ENCODE measurements at places on chromosomes 13 and 19.
A peak's percentile ranks its signal among the peaks of the same experiment; 100 is the strongest.

- no peak overlapping the region for H3K4me3 ChIP-seq
- H3K36me3 ChIP-seq: peaks cover 4% of the 10 kb centered on the region
- peaks cover 21% of the 10 kb centered on the region for H3K4me1 ChIP-seq
- no peak for DNase-seq
- no peak overlapping the region for H3K27ac ChIP-seq
- H3K27me3 ChIP-seq: no peaks in the 10 kb centered on the region
Measured at GRCh38 chr13:106561551-106562170, 6.3 kb downstream of the ARGLU1 start.

DNA sequence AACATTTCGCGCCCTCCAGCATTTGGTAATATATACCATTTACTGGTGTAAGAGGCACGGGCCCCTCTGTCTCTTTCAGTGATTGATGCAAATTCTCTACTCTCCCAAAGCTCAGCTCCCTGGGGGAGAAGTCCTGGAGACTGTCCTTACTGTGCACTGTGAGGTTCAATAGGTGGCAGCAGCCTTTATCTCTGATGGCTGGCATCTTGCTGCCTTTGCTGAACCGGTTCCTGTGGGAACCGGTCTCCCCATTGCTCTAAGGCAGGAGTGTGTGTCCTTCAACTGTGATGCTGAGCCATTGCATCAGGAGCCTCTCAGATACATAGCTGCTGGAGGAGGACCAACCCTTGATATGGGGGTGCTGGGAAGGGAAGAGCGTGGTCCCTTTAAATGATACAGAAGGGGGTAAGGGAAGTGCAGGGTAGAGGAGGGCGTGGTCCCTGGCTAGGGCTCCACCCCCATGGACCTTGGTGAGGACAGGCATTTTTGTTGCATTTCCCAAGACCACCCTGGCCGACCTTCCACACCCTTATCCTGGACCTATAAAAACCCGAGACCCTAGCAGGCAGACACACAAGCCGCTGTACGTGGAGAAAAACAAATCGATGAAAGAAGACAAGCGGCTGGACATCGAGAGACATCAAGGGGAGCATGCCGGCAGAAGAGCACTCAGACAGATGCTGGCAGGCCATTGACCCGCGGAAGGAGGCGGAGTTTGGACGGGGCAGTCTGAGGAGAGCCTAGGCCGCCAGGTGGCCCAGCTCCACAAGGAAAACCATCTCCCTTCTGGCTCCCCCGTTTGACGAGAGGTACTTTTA lies 41.1 kb upstream of the GTF3A start:
- H3K4me3 ChIP-seq: no peak overlapping the region
- H3K27me3 ChIP-seq: no peaks in the 10 kb centered on the region
- no peaks in the 10 kb centered on the region for H3K36me3 ChIP-seq

DNA sequence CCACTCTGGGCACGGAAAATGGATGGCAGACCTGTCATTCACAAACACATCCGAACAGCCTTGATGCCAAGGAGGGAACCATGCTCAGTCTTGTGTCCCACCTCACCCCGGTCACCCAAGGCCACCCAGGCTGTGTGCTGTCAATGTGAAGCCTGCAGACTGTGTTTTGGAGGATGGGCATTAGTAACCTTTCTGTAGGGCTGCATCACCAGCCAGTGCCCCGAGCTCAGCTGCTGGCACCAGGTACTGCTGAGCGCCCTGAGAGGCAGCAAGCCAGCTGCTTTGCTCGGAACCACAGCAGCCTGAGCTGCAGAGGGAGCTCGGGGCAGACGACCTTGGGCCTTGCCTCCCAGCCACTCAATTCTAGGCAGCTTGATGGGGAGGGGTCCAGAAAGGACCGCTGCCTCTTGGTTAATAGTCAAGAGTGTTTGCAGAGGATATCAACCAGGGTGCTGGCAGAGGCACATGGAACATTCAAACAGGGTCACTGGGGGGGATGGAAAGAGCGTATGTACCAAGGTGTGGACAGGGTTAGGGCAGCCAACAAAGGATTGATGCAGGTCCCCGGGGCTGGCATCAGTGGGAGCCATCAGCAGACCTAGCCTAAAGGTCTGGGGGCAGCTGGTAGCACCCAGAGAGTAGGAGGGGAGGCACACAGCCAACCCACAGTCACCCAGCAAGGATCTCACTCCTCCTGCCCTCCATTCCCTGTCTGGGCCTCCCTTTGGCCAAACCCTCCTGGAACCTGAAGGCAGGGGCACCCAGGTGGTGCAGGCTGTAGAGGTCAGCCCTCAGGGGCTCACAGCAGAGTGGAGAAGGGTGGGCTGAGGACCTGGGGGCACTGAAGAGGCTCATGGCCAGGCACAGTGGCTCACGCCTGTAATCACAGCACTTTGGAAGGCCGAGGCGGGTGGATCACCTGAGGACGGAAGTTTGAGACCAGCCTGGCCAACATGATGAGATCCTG lies 8.1 kb downstream of the VSTM2B start:
- no peaks in the 10 kb centered on the region for H3K4me1 ChIP-seq
- DNase-seq: no peak
- no peak overlapping the region for H3K4me3 ChIP-seq
- peaks cover under 1% of the 10 kb centered on the region for H3K27me3 ChIP-seq
- H3K36me3 ChIP-seq: no peaks in the 10 kb centered on the region

- no peak for DNase-seq
- H3K4me1 ChIP-seq: no peaks in the 10 kb centered on the region
- H3K27ac ChIP-seq: no peak overlapping the region
- no peaks in the 10 kb centered on the region for H3K27me3 ChIP-seq
Measured at GRCh38 chr13:107811233-107812013, 403.9 kb downstream of the LIG4 start.

DNA sequence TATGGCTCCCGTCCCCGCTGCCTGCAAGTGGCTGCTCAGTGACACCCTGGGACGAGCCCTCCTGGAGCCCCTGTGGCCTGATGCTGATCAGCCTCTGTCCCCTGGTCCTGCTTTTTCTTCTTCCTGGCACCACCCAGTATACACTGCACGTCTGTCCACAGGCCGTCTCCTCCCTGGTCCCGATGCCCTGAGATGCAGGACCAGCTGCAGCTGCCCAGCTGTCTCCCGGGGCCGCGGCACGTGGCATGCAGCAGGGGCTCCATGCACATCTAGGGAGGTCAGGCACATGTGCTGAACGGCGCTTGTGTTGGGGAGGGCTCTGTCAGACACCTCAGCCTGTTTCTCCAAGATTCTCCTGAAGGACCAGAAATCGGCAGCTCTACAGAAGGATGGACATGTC lies 30.2 kb downstream of the ZFR2 start:
- no peaks in the 10 kb centered on the region for H3K4me1 ChIP-seq
- no peak overlapping the region for H3K27ac ChIP-seq
- no peak overlapping the region for H3K4me3 ChIP-seq
- H3K36me3 ChIP-seq: no peaks in the 10 kb centered on the region

DNA sequence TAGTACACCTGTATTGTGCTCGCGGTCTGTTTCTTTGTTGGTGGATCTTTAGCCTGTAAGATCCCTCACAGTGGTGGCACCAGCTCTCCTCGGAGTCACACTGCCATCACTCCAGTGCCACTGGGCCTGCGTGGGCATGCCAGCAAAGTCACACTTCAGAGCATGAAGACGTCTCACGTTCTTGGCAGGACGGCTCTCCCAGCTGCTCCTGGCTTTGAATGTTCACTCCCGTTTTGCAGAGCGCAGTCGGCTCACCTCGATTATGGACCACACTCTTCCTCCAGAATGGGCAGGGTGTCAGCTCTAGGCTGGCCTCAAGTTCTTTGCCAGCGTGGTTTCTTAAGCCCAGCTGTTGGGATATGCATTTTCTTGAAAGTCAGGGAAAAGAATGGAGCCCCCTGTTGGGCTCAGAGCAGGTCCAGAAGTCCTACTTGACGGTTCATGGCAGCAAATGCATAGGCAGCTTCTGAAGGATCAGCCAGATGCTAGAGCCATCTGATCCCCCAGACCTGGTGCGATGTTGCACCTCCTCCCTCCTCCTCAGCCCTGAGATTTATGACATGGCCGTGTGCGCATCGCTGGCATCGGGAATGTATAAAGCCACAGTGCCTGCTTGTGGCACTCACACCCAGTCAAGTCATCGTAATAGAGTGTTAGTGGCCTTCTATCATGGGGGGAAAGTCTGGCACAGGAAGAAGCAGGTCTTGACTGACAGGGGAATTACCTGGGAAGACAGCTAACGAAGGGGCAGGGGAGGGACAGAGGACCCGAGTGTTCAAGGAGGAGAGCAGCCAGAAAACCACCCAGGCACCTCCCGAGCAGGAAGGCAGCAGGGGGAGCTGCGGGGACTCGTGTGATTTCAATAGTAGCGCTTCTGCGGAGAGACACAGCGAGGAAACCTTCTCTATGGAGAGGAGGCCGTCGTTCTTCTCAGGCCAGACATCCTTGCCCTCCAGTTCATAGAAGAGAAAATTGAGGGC lies 40.2 kb upstream of the NPAS1 start:
- DNase-seq: no peak
- no peaks in the 10 kb centered on the region for H3K27me3 ChIP-seq
- no peaks in the 10 kb centered on the region for H3K36me3 ChIP-seq
- H3K27ac ChIP-seq: no peak overlapping the region
- no peak overlapping the region for H3K4me3 ChIP-seq
- H3K4me1 ChIP-seq: peaks cover 56% of the 10 kb centered on the region

- no peaks in the 10 kb centered on the region for H3K27me3 ChIP-seq
- no peak overlapping the region for H3K27ac ChIP-seq
- H3K36me3 ChIP-seq: peaks cover 8% of the 10 kb centered on the region
- no peak overlapping the region for H3K4me3 ChIP-seq
- peaks cover 12% of the 10 kb centered on the region for H3K4me1 ChIP-seq
- DNase-seq: no peak
Measured at GRCh38 chr19:10670182-10670581, 16.0 kb downstream of the ILF3 start.

GRCh38 chr13:27236478-27236877 lies 14.9 kb upstream of the RPL21 start:
- no peak for DNase-seq
- H3K4me3 ChIP-seq: no peak overlapping the region
- H3K27me3 ChIP-seq: no peaks in the 10 kb centered on the region

DNA sequence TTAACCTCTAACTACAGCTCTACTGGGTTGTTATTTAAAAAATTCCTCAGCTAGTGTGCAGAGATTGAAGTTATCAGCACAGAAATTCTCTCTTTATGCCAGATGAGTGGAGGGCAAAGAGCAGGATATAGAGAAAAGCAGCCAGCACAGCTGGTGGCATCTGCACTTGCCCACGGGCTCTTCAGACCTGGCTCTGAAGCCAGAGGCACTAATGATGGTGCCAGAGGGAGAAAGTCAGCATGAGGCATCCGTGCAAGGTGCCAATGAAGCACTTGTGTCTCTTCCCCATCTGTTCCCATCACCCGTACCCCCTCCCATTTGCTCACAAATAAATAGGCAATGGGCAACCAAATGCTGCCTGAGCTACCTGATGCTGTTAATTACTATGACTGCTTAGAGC lies 138.9 kb downstream of the OLFM4 start:
- H3K27ac ChIP-seq: no peak overlapping the region
- no peak overlapping the region for H3K4me3 ChIP-seq
- DNase-seq: no peak
- no peaks in the 10 kb centered on the region for H3K36me3 ChIP-seq
- H3K27me3 ChIP-seq: no peaks in the 10 kb centered on the region
- no peaks in the 10 kb centered on the region for H3K4me1 ChIP-seq

- H3K27me3 ChIP-seq: no peaks in the 10 kb centered on the region
- peaks cover 9% of the 10 kb centered on the region for H3K4me1 ChIP-seq
- no peak for DNase-seq
Measured at GRCh38 chr13:75375329-75375728, 106.6 kb downstream of the TBC1D4 start.

DNA sequence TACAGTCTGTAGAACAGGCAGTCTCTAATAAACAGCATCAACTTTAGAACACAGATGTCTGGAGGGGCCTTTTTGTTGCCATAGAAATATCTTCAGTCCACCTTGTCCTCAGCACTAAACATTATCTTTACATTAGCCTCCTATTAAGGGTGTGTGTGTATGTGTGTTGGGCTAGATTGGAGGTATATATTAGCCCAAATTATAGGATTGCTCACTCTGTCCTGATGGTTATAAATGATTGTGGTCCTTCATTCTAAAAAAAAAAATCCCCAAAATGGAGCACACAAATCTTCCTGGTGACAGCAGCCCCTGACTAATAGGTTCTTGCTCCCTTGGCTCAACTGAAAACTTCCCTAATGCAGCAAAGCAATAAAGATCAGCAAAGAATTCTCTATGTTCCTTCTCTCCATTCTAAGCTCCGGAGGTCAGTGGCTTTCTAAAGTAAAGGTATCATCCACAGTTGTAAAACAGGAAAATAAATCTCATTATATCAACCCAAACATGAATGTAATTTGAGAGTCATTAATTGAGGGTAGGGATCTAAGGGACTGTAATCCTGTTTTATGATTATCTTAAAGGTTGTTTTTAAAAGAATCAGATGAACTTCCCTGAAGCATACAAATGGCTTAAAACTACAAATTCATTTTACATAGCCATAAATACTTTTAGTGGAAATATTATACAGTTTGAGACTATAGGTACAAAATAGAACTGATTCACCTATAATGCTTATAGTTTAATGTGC lies 232.7 kb downstream of the KLF12 start:
- H3K4me3 ChIP-seq: no peak overlapping the region
- H3K36me3 ChIP-seq: no peaks in the 10 kb centered on the region
- H3K27ac ChIP-seq: no peak overlapping the region
- no peak for DNase-seq
- no peaks in the 10 kb centered on the region for H3K4me1 ChIP-seq

- H3K36me3 ChIP-seq: no peaks in the 10 kb centered on the region
- no peaks in the 10 kb centered on the region for H3K27me3 ChIP-seq
- H3K4me3 ChIP-seq: no peak overlapping the region
- H3K4me1 ChIP-seq: no peaks in the 10 kb centered on the region
- no peak for DNase-seq
- peak overlapping the region; percentile 15 for H3K27ac ChIP-seq
Measured at GRCh38 chr13:51478418-51479198, 25.8 kb upstream of the INTS6 start.

DNA sequence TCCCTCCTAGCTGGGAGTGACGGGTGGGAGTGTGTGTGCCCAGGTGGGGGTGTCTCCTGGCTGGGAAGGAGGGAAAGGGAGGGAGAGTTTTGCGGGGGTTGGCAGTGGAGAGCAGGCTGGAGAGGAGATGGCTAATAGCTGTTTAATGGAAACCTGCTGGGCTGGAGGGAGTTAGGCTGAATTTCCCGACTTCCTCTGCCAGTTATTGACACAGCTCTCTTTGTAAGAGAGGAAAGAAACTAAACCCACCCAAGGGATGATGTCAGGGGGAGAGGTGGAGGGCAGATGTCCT lies 10.2 kb upstream of the ILF3 start:
- peaks cover 2% of the 10 kb centered on the region for H3K36me3 ChIP-seq
- H3K27me3 ChIP-seq: no peaks in the 10 kb centered on the region
- no peak overlapping the region for H3K27ac ChIP-seq
- DNase-seq: no peak

- H3K27ac ChIP-seq: no peak overlapping the region
- H3K4me1 ChIP-seq: no peaks in the 10 kb centered on the region
- peaks cover 4% of the 10 kb centered on the region for H3K27me3 ChIP-seq
- no peaks in the 10 kb centered on the region for H3K36me3 ChIP-seq
Measured at GRCh38 chr13:42709276-42709675, 72.1 kb upstream of the FAM216B start.

- peak; percentile 94 for DNase-seq
- peaks cover 19% of the 10 kb centered on the region for H3K4me1 ChIP-seq
- H3K27me3 ChIP-seq: no peaks in the 10 kb centered on the region
- H3K4me3 ChIP-seq: peak overlapping the region; percentile 95
- H3K27ac ChIP-seq: peak overlapping the region; percentile 95
Measured at GRCh38 chr13:111153279-111153976, 38.3 kb downstream of the ARHGEF7 start.
